ENCODE measurements at places on chromosomes 1 and 21. TPM values are rescaled to one million over a fixed set of nuclear protein-coding genes. Genes with fewer than 3 reads are reported as not detected.

GRCh38 chr1:200646515-200646914, 23.2 kb downstream of the DDX59 start:
- no peak for DNase-seq

The SLC25A24 gene
- 25.7 TPM for total RNA-seq

- DNase-seq = no peak
Measured at GRCh38 chr1:206472454-206472853, 2.2 kb downstream of the IKBKE start.

GRCh38 chr1:17287130-17287776, 20.7 kb upstream of the PADI4 start:
- DNase-seq = no peak

DNA sequence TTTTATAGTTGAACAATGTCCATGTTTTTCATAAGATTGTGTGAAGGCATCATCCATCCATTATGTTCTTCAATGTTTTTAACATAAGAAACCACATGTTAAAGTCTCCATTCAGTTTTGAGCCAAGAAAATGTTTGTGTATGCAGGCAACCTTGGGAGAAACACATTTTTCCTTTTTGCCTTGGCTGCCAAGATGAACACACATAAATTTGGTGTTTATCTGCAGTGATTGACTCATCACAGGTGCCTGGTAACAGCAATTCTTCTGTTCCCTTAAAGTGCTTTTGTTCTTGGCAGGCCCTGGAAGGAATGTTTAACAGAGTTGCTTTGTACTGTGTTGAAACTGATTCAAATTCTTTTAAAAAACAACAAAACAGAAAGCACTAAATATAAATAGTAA, 709.9 kb upstream of the ADGRL4 start:
- no peak for DNase-seq

Measured in posterior vena cava (tissue), 2 donors.